ENCODE measurements at places on chromosomes 11 and 22. TPM values are rescaled to one million over a fixed set of nuclear protein-coding genes. Genes with fewer than 3 reads are reported as not detected.
A peak's percentile ranks its signal among the peaks of the same experiment; 100 is the strongest.

DNA sequence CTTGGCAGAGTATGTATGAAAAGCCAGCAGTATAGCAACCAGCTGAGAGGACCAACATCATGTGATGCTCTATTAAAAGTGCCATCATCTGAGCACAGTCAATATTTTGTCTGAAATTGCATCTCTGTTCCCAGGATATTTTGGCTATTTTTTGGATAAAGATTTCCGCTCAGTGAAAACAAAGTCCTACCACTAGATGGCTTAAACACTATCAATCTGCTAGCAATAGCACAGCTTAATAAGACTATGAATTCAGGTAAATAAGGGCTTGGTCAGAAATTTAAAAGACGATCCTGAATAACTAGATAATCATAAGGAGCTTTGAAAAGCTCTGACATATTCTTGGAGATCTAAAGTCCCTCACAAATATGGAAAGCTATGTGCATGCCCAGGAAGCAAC lies 74.4 kb downstream of the MS4A13 start:
- DNase-seq, result no peak

DNA sequence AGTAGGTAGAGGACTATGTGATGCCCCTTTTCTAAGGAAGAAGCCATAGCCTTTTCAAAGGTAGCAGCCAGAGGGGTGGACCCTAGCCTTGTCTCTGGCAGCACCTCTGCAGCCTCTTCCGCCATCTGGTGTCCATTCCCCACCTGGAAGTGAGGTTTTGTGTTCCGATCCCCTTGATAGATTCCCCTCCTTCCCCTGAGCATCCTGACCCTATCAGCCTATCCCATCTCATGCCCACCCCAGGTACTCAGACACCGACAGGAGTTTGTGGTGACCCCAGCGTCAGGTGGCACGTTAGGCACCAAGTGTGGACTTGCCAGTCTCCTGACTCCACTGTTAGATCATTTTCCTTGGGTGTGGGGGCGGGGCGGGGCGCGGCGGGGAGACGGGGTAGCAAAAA lies 398 bp upstream of the FAM89B start:
- DNase-seq, result no peak

DNA sequence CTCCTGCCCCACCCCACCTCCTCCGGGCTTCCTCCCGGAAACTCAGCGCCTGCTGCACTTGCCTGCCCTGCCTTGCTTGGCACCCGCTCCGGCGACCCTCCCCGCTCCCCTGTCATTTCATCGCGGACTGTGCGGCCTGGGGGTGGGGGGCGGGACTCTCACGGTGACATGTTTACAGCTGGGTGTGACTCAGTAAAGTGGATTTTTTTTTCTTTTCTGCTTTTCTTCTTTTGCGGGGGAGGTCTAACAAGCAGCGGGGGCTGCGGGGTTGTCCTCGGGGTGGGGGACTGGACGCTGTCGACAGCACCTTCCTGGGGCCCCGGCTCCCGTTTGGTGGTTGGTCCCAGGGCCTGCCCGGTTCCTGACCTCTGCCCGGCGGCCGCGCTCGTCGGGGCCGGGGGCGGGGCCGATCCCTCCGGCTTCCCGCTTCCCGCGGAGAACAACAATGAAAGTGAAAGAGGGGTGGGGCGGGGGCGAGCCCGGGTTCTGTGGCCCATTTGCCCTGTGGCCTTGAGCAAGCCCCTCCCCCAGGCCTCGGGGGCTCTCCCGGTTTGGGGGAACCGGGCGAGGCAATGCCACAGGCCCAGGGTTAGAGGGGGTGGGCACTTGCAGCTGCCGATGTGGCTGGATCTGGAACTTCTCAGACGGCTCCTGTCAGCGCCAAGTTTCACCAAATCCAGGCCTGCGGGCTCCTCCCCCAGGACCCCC lies 975 bp upstream of the MDK start:
- DNase-seq, result peak; percentile 38

- DNase-seq, result no peak
Observed at GRCh38 chr11:130237282-130238006, 77.3 kb downstream of the ZBTB44 start.

DNA sequence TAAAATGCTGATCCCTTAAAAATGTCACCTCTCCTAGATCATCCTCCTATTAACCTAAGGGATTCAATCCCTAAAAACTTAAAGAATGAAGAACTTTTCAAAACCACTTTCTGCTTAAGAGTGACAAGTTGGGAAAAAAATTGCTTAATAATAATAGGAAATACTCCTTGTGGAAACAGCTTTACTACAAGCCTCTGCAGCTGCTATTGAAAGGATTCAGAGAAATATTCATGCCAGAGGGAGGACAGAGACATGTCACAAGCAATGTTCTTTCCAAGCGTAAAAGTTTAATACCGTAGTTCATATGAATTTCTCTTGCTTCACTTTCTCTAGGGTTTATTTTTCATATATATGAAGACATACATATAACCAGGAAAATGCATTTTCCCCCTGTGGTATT lies 98.2 kb downstream of the ARHGAP20 start:
- DNase-seq, result no peak

DNA sequence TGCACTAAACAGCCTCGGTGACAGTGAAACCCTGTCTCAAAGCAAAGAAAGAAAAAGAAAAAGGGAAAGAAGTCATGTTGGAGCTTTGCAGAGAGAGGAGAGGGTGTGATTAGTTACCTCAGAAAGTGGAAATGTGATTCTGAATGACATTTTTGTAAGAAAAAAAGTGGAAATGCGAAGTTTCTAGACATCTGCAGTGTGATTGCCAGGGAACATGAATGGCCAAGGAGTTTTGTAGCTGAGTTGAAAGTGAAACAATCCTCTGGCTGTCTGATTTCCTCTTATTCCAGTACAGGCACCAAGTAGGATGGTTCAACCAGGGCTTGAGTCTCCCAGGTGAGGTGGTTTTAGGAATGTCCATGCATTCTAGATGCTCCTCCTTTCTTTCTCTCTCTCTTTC lies 17.8 kb upstream of the SYVN1 start:
- no peak for DNase-seq

DNA sequence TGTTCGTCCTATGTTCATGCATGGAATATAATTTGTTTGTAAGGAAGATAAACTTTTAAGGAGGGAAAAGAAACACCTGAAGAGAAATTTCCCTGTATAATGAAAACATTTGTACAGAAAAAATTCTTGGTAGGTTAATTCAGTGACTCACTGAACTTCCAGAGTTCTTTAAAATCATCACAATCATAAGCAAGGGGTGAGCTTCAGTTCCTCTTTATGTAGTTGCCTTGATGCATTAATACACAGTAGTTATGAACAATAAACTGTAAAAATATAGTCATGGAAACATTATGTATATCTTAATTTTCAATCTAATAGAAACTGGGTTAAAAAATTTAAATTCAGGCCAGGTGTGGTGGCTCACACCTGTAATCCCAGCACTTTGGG lies 1.1 kb upstream of the C11orf65 start:
- no peak for DNase-seq

DNA sequence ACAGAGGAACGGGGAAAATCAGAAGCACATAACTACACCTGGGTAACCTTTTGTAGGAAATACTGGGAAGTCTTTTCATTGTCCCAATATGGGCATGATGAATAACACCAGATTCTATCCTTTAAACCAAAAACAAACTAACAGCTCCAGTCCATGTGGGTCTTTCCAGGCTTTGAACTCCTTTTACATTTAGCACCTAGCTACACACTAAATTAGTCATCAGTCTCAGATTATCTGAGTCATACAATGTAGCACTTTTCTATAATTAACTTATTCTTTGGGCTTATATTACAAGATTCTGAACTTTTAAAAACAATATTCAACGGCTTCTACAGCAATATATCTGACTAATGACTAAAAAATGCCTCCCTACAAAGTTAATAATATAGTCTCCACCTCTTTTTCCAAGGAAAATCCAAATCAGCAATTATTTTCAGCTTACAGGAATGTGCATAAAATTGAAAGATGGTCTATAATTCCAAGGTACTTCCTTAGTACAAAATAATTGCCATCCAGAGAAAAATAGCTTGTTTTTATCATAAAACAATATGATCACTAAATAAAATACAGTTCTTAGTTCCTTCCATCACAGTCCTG lies 26.3 kb downstream of the STK33 start:
- DNase-seq, result no peak

DNA sequence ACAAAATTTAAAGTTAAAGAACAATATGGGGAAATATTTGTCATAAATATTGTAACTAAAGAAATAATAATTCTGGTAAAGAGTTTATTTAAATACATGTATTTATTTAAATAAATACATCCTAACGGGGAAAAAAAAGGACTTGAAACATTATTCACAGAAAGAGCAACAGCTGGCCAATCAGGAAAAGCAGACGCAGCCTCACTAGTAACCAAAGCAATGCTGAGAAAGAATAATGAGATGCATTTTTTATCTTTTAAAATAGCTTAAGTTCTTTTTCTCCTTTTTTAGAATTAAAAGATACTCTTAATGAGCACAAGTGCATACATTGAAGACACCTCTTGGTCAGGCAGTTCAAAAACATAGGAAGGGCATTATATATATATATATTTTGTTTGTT lies 2.6 kb upstream of the LTO1 start:
- no peak for DNase-seq

GRCh38 chr11:128520888-128521681 lies 66.3 kb downstream of the ETS1 start:
- DNase-seq, result no peak

- DNase-seq, result no peak
Observed at GRCh38 chr11:2404735-2405196, 4.2 kb downstream of the TSSC4 start.

DNA sequence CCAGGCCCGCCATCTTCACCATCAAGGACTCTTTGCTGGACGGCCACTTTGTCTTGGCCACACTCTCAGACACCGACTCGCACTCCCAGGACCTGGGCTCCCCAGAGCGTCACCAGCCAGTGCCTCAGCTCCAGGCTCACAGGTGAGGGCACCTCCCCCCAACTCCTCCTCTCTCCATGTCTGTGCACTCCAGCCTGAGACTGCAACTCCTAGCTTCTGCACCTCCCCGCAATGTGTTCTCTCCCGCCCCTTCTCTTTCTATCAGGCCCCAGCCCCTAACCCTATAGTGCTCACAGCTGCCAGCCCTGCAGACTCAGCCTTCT lies 4.4 kb downstream of the RAD9A start:
- no peak for DNase-seq

- DNase-seq, result no peak
Observed at GRCh38 chr11:94815705-94816344, 47.7 kb downstream of the AMOTL1 start.

- DNase-seq, result no peak
Observed at GRCh38 chr22:32722441-32722840, 79.1 kb upstream of the TIMP3 start.

- no peak for DNase-seq
Observed at GRCh38 chr11:111586388-111586831, 15.8 kb upstream of the SIK2 start.

DNA sequence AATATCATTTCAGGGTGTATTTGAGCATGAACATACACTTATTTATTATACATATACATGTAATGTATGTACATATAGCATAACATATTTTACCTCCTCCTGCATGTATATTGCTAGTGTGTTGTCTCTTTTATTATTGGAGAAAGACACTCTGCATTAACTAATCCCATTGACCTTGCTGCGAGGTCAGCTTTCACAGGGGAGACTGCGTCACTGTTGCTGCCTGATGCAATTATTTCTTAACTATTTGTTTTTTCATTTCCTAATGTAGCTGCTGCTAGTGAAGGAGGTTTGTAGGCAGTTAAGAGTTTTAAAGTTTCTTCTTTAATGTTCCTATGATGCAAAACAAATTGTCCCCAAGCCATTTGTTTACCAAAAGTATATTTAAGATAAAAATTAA lies 185.4 kb upstream of the CNTN5 start:
- DNase-seq, result no peak

- no peak for DNase-seq
Observed at GRCh38 chr11:101083335-101083734, 46.3 kb downstream of the PGR start.

DNA sequence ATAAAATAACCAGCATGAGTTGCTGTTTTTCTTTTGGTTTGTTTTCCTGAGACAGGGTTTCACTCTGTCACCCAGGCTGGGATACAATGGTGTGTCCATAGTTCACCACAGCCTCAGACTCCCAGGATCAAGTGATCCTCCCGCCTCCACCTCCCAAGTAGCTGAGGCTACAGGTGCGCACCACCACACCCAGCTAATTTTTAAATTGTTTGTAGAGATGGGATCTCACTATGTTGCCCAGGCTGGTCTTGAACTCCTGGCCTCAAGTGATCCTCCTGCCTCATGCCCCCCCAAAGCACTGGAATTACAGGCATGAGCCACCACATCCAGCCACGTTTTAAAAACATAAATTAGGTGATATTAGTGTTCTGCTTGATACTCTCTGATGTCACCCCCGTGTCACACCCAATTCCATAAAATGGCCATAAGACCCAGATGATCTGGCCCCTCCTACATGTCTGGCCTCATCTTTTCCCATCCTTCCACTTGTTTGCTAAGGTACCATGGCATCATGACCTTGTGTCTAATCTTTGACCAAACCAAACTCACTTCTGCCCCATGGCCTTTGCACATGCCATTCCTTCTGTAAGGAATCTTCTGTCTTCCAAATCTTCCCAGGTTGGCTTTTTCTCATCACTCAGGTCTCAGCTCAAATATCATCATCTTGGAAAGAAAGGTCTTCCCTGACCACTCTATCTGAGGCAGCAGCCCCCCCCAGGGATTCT lies 6.3 kb downstream of the SIK3 start:
- DNase-seq, result no peak

GRCh38 chr22:46695346-46696228 lies 42.5 kb downstream of the CERK start:
- no peak for DNase-seq

DNA sequence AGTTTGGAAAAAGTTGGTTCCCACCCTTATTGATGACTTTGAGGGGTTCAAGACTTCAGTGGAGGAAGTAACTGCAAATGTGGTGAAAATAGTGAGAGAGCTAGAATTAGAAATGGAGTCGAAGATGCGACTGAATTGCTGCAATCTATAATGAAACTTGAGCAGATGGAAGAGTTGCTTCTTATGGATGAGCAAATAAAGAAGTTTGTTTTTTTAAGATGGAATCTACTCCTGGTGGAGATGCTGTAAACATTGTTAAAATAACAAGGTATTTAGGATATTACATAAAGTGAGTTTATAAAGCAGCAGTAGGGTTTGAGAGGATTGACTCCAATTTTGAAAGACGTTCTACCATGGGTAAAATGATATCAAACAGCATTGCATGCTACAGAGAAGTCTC lies 64.2 kb upstream of the GRK2 start:
- DNase-seq, result no peak

Gene WNT7B
- 29.9 TPM for total RNA-seq

Gene MS4A3
- total RNA-seq, result not detected

Gene POTEH
- not detected for total RNA-seq

Gene NRGN
- total RNA-seq, result 0.84 TPM

Gene AMPD3
- total RNA-seq, result 30.2 TPM

Gene NXPE2
- total RNA-seq, result 0.42 TPM

Gene RFPL1
- total RNA-seq, result not detected

Gene TNNI2
- 17.7 TPM for total RNA-seq

Gene NLRP14
- total RNA-seq, result not detected

Gene FAM181B
- 0.26 TPM for total RNA-seq

Gene VPS51
- total RNA-seq, result 748 TPM

Gene AGBL2
- not detected for total RNA-seq

Gene DYNC2H1
- total RNA-seq, result 15.6 TPM

Gene DTX4
- 6.4 TPM for total RNA-seq

Gene MAJIN
- total RNA-seq, result not detected

Gene EHF
- 58.2 TPM for total RNA-seq
